ENCODE measurements at places on chromosomes 12 and 14. TPM values are rescaled to one million over a fixed set of nuclear protein-coding genes. Genes with fewer than 3 reads are reported as not detected.

Gene SDSL
- total RNA-seq: 3.3 TPM

Gene PLCZ1
- not detected for total RNA-seq

Gene CEP170B
- total RNA-seq: 5.6 TPM

Gene MARS1
- 77.4 TPM for total RNA-seq

Gene IAPP
- total RNA-seq: not detected

Gene TSHR
- total RNA-seq: not detected

Gene KRT71
- not detected for total RNA-seq

Gene CDH24
- 1.9 TPM for total RNA-seq

Gene SYNE2
- 67.0 TPM for total RNA-seq

Gene TRMT61A
- 8.2 TPM for total RNA-seq

Gene CIDEB
- 2.4 TPM for total RNA-seq

Gene VCPKMT
- total RNA-seq: 1.9 TPM

Gene SLC25A21
- 0.38 TPM for total RNA-seq

Gene TAS2R9
- not detected for total RNA-seq

Gene TGM1
- 0.64 TPM for total RNA-seq

Gene C12orf54
- not detected for total RNA-seq

Gene CAPZA3
- total RNA-seq: not detected

Gene TMPRSS12
- not detected for total RNA-seq

Gene BHLHE41
- under 0.01 TPM for total RNA-seq

Gene PLD4
- total RNA-seq: not detected

Gene OR6C6
- not detected for total RNA-seq

Gene AVPR1A
- total RNA-seq: not detected

Gene TMCC3
- 4.8 TPM for total RNA-seq

Gene SMCO2
- total RNA-seq: 0.13 TPM

Gene HCAR2
- not detected for total RNA-seq

Gene MIA2
- 9.2 TPM for total RNA-seq

Gene ACAD10
- total RNA-seq: 7.6 TPM

Gene PPP1R1A
- not detected for total RNA-seq

Gene DCTN2
- 75.1 TPM for total RNA-seq

Gene CCDC197
- total RNA-seq: not detected

Gene TTC8
- total RNA-seq: 9.6 TPM

Gene FOXG1
- total RNA-seq: not detected

Gene CCDC60
- total RNA-seq: not detected

Gene SOCS2
- total RNA-seq: 64.4 TPM

Gene ZDHHC22
- total RNA-seq: not detected

Gene KIF5A
- total RNA-seq: under 0.01 TPM

Gene CCDC38
- total RNA-seq: not detected

Gene PMCH
- not detected for total RNA-seq

Gene PTGDR
- total RNA-seq: not detected

Gene MARK3
- 40.4 TPM for total RNA-seq

Gene LRRC9
- total RNA-seq: not detected

Gene MMP17
- total RNA-seq: 13.1 TPM

Gene DCP1B
- total RNA-seq: 4.3 TPM

Gene EPYC
- not detected for total RNA-seq

All from dermis microvascular lymphatic vessel endothelial cell (primary cell).